ENCODE measurements at places on chromosomes 2 and 18.

- DNase-seq, result no peak
Observed at GRCh38 chr2:68222287-68222686, 30.0 kb downstream of the PPP3R1 start.

DNA sequence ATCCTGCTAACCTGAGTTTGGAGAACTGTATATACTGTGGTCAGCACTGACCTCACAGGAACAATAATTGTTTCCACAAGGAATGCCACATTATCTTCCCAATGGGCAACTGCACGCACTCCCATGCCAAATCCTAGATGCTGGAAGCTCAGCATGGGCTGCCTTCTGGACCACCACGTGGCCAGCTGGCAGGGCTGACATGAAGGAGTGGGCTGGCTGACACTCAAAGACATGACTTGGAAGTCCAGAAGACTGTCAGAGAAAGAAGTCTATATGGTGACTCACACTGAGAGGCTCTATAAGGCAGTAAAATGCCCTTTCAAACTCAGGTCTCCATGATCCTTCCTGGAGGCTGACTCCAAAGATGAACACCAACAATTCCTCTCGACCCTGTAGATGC is 98.4 kb upstream of the RNF152 start:
- no peak for DNase-seq

- no peak for DNase-seq
Observed at GRCh38 chr2:13252615-13253014, 535.9 kb downstream of the TRIB2 start.

DNA sequence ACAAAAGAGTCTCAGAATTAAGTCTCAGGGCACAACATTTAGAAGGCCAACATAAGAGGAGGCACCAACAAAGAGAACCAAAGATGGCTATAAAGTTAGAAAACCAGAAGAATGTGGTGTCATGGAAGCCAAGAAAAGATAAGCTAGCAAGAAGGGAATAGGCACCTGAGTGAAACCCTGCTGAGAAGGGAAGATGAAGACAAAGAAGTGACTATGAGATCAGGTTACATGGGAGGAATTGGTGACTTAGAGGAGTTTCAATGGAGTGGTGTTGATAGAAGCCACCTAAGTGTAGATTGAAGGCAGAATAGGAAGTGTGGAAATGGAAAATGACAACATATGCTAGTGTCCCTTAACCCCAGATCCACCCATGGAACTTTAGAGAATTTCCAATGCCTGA is 327.6 kb upstream of the KCNJ3 start:
- no peak for DNase-seq

DNA sequence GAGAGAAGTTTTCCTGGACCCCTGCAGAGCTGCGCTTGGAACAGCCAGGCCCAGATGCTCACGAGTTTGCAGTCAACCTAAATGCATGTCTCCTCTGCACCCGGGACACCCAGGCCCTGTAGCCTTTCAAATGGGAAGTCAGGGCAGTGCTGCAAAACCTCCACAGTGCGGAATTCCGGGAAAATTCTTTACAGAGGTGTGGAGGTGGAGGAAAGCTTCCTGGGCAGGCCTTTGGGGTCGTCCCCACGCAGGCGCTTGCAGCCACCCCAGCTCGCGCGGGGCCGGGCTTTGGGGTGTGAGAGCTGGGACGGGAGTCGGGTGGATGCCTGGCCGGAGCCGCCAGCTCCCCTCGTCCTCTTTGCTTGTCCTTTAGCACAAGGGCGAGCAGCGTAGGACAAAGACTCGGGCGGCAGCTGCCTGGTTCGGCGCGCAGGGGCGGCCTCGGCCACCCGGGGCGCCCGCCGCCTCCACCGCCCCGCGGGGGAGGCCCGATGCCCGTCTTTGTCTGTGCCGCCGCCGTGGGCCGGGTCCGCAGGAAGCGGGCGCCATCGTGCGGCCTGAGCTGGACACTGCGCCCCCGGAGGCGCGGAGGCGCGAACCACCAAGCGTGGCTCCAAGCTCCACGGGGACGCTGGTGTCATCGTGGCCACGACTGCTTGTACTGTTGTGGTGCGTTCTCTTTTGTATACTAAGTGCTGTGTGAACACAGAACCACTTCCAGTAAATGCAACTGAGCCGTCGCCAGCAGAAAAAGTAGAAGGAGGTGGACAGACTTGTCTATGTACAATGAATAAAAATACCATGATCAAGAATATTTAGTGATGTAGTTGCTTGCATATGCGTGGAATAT is 28.2 kb upstream of the BCL11A start:
- DNase-seq, result no peak

DNA sequence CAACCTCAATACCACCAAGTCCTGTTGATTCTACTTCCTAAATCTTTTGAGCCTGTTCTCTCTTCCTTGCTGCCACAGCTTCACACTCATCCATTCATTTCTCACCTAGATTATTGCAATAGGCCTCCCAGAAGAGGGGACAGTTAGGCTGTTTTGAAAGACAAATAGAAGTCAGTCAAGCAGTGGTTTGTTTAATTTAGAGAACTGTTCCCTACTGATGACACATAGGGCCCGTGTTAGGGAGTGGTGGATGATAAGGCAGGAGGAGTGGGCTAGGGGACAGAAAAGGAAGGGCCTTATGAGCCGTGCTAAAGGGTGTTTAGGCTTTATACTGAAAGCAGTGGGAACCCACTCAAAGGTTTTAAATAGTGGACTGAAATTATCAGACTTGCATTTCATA is 59.6 kb upstream of the ZFP36L2 start:
- DNase-seq, result no peak

DNA sequence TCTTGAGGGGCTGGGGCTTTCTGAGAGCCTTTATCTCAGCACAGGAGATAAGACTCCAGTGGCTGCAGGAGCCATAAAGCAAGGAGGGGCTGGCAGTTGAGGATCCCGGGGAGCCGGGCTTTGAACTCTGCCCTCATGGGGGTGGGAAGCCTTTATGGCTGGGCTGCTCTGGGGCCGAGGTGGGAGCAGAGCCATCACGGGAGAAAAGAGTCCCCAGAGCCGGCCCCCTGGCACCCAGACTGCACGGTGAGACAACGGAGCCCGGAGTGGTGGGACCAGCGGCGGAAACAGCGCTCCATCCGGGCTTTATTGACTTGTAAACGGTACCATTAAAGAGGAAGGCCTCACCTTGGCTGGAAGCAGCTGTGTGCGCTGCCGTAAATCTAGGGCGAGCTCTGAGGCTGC is 162.6 kb downstream of the MYCN start:
- no peak for DNase-seq

GRCh38 chr2:98730053-98730706 is 752 bp downstream of the MGAT4A start:
- no peak for DNase-seq

DNA sequence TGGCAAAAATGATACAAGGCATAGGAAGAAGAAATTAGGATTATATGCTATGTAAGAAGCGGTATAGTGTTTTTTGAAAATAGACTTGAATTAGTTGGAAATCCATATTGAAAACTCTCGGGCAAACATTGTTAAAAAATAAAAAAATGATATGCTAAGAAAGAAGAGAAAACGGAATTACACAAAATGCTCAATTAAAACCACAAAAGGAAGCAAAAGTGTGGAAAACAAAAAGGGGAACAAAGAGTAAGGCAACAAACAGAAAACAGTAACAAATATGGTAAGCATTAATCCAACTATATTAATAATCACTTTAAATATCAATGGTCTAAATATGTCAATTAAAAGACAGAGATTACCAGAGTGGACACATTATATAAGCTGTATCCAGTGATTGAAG is 58.4 kb downstream of the TXNL1 start:
- DNase-seq, result no peak

DNA sequence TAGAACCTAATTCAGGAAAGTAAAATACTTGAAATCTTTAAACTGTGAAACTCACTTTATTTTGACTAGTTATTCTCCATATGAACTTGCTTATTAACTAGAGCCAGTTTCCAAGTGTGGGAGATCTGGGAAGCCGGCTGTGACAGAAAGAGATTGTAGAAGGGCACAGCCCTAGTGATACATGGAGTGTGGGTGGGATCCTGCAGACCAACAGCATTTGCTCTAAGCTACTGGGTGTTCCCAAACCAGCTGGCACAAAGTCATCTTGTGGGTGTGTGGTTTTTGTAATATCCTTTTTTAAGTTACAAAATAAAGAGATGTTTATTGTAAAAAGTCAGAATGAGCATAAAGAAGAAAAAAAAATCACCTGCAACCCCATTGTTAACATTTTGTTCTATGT is 3.4 kb downstream of the DUSP19 start:
- DNase-seq, result no peak

DNA sequence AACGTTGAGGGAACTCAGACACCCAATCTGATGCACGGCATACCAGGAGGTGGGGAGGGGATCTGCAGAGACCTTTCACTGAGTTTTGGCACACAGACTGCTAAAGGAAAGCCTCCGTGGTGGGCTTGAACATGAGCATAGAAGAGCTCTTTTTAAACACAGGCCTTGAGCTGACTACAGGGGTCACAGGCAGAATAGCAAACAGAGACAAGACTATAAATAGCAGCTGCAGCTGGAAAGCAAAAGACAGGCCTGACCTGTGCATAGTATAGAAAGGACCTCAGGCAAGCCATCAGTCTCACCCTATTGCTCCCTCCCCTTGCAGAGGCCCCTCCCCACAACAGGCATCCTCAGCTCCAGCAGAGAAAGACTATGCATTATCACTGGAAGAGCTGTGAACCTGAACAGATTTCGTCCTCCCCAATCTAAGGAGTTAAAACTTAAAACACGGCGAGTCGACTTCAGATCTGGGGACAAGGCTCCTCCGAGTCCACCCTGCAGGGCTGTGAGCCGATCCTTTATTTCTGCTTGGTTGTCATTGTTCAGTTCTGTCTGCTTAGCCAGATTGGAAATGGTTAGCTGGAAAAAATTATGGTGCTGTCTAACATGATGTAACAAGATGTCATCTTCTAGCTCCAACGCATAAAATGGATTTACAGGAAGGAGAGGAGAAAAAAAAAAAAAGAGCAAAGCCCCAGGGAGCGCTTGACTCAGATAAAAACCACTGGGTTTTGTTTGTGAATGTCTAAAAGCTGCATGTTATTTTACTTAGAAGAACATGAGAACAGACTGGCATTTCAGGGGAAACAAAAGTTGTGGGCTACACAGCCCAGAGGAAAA is 25.2 kb upstream of the LCLAT1 start:
- DNase-seq, result no peak

GRCh38 chr2:8152392-8153257 is 529.2 kb upstream of the ID2 start:
- DNase-seq, result no peak

DNA sequence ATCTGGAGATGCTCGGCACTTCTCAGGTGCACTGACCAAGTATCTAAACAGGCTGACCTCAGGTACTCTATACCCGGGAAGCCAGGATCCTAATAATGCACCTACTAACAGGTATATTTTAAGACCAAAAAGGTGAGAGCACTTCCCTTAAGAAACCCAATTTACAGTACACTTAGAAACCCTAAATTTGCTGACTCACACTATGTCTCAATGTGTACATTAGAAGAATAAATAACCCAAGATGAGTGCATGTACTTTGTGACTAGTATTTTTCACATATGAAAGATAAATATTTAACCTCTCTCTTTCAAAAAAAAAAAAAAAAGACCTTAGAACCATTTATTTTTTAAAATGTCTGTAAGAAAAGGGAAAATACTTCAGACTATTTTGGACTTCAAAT is 118.8 kb downstream of the ZNF516 start:
- DNase-seq, result no peak

DNA sequence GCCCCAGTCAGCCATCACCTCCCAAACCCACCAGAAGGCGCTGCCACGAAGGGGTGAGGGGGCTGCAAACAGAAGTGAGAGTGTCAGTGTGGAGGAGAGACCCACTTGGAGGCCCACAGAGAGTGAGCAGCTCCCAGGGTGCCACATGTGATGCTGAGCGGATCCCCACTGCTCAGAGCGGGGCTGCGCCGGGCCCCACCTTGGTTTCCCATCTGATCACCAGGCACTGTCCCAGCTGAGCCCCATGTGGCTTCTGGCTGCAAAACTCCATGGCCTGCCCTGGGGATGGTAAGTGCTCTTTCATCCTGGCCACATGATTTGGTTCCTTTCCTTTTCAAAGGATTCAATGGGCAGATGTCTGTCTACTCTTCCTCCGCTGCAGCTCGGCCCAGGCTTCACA is 23.8 kb downstream of the SNORC start:
- no peak for DNase-seq

GRCh38 chr2:217538719-217539118 is 464.1 kb downstream of the TNS1 start:
- DNase-seq, result no peak

- DNase-seq, result no peak
Observed at GRCh38 chr2:171178993-171179392, 18.3 kb upstream of the TLK1 start.

- DNase-seq, result no peak
Observed at GRCh38 chr2:191018643-191019119, 4.7 kb upstream of the STAT1 start.

DNA sequence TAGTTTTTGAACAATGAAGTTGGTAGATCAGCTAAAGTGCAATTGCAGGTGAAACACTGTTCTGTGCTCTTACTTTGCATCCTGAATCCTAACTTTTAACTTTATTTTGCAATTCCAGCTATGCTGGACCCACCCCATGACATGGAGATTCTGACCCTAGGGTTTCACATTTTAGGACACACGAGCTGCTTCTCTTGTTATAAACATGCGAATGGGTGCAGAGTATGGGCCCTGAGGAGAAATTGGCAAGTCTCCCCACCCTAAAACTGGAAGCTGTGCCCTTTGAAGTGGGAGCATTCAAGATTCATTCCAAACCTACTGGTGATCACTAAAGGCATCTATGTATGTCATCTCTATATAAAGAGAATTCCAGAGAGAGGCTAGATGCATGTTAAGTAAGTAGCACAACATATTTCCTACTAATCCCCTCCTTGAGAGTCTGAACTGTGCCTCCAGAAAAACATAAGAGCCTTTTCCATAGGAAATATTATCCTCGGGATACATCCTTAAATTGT is 794.3 kb upstream of the ZEB2 start:
- no peak for DNase-seq

DNA sequence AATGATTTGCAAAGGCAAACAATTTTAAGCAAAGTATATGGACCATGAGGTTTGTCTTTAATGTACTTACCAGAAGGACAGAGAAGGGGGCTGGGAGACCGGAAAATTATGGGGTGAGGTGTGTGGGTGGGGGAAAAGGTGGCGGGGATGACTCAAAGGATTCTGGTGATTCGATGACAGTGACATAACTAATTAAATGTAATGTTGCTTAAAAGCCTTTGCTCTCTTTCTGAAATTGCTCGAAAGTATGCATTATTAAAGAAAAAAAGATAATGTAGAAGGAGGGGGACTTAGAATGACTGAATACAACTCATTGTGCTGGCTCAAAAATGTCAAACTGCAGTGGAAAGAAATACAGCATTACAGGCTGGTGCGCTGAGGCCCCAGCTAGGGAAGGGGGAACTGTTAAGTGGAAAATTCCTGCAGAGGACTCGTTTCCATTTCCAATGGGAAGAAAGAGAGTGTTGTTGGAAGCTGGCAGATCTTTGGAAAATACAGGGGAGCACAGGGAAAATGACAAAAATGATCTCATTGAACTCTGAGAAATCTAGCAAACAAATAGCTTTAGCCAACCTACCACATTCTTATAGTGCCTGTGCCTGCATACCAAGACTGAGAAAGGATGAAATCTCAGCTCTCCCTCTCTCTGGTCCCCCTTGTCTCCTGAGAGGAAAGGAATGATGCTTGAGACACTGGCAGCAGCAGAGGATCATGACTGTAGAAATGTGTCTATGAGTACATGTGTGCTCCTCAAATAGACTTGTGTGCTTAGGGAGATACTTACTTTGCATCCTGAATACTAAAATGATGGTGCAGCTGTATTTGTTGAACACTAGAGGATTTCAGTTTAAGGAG is 632.4 kb downstream of the NYAP2 start:
- DNase-seq, result no peak

GRCh38 chr2:188293601-188294351 is 2.1 kb downstream of the GULP1 start:
- DNase-seq, result no peak

Measured in NCI-H187 treated with DMSO at 0.1 percent for 48 hours (cell line).